Caudate nucleus (tissue), 63 donors: ENCODE measurements at places on chromosomes 1 and 21.

- no peak for DNase-seq
Observed at GRCh38 chr21:33461538-33462250, 18.1 kb downstream of the TMEM50B start.

- DNase-seq, result no peak
Observed at GRCh38 chr21:45634511-45635183, 8.9 kb upstream of the PCBP3 start.

DNA sequence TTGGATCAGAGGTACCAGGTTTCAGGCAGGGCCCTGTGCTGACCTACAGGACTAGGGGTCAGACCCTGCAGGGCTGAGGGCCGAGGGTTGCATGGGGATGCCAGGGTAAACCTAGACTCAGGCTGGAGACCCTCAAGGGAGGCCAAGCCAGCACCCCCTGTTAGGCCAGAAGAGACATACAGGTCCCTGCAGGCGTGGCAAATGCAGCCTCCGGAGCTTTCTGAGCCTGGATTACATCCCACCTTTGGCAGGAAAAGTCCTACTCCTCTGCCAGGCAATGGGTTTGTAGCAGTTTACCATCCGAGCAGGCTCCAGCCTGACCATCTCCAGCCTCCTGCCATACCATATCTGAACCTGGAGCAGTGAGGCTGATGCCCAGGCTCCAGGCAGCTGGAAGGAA, 425.3 kb downstream of the NPHP4 start:
- no peak for DNase-seq

DNA sequence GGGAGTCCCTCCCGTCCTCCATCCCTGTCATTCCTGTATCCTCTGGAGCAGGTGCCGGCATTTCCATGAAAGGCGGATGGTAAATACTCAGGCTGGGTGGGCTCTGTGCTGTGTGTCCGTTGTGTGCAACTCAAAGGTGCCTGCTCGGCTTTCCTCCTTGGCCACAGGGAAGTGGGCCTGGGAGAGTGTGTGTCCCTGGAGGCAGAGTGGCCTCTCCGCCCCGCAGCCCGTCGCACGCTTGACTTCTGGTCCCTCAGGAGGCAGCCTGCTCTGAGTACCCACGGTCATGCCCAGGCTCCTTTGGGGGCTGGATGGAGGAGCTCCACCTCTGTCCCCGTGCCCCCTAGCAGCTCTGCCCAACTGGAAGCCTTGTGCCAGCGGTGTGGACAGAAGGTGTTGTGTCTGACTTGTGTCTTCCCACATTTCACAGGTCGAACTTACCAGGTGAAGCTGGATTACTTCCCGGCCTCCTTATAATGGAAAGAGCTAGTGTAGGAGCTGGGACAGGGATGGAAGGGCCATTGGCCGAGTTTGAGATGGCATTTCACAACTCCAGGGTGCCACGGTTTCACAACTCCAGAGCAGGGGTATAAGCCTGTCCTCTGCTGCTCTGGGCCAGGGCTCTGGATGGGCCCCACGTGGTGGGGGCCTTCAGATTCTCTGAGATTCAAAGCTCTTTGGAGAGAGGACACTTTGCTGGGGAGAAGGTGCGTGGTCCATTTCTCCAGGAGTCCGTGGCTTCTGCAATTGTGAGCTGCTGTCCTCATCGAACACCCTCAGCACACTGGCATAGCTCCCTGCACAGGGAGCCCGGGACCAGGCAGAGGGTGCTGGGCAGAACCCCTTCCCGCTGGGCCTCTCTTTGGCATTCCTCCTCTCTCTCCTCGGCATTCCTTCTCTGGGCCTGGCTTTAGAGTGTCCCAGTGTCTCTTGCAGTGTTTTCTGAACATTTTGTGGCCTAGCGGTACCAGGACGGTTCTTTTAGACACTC, 152.7 kb upstream of the COL6A1 start:
- DNase-seq, result no peak

DNA sequence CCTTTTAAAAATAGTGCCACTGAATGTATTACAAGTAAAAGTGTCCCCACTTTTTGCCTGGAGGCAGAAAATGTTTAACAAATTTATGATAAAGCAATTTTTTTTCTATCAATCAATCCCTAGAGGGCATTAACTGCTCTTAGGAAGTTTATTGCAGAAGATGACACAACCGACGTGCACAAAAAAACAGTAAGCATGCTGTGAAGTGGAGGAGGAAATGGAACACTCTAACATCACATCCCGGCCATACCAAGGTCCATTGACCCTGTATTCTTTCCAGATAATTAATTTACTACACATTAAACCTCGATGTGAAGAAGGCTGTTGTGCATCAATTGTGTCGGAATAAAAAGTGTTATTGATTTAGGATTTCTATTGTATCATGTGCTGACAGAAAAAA, 264.9 kb upstream of the NR5A2 start:
- no peak for DNase-seq

GRCh38 chr1:60436186-60436585, 362.6 kb upstream of the C1orf87 start:
- DNase-seq, result no peak

GRCh38 chr1:243851257-243851756, 1.3 kb upstream of the AKT3 start:
- no peak for DNase-seq

DNA sequence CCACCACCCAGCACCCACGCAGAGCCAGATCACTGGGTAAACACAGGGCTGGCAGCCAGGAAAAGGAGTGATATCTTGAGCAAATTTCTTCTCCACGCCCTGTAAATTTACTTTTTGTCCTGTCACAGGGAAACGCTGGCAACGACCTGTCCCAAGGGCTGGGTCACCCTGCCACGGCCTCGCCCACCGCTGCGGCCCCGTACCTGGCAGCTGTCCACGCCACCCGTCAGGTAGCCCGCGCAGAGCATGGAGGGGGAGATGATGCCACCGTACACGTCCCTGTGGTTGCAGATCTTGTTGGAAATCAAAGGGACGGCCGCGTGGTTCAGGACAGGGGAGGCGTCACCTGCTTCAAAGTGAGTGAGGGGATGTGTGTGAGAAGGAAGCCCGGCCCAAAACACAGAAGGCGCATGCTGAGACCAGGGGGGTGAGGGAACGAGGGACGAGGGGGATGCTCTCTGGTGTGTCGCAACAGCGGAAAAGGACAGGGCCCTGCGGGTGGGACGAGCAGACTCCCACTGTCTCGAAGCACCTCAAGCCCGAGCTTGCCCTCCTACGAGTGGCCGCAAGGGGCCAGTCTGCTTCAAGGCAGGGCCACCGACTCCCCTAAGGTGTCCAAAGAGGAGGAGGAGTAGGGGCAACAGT, 10.1 kb upstream of the TFF1 start:
- no peak for DNase-seq

- DNase-seq, result no peak
Observed at GRCh38 chr1:162233066-162233465, 143.6 kb downstream of the SPATA46 start.

- DNase-seq, result no peak
Observed at GRCh38 chr1:30250338-30250983, 472.9 kb downstream of the MATN1 start.

DNA sequence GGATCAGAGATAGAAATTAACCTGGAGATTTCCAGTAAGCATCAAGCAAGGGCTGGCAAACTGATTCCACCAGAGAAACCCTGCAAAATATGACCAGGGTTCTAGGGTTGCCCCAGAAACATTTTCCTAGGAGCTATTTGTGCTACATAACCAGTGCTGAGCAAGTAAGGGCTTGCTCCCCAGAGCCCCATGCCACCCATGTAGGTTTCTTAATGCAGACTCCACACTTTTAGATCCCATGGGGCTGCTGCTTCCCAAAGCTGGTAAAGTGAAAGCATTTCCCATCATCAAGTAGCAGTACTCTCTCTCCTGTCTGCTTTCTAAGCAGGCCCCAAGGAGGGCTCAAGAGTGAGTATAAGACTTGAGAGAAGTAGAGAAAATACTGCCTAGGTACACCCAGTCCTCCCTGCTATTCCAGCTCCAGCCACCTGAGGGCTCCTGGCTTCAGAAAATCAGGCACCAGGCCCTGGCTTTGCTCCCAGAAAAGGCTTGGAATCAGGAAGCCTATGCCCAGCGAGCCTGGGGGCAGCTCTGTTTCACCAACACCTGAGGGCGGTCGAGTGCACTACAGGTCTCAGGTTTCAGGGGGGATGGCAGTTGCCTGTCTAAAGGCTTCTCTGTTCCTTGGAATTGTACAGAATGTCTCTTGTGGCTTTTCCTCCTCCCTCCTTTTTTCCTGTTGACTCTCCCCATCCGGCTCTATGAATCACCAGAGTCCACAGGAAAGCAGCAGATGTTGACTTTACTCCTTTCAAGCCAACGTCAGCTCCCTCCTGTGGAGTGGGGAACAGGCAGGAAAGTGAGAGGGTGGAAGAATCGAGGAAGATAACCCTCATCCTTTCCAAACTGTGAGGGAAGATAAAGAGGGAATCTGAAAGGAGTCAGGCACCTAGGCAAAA, 6.2 kb upstream of the ANKRD35 start:
- peak; percentile 78 for DNase-seq

GRCh38 chr1:167294528-167294927, 73.8 kb downstream of the POU2F1 start:
- no peak for DNase-seq

DNA sequence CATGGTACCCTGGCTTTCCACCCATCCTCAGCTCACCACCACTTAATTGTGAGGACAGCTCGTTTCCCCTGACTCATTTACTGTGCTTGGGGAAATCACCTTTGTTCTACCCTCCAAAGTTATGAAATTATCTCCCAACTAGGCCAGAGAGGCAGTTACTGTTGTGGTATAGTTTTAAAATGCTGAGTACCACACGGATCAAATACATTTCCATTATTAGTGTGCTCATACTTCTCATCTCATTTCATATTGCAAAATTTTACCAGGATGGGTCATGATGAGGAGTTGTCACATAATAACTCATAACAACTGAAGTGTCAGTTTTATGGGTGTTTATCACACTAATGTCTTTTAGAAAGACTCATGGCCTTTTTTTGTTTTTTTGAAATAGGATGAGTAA, 9.2 kb upstream of the OR2B11 start:
- DNase-seq, result no peak

DNA sequence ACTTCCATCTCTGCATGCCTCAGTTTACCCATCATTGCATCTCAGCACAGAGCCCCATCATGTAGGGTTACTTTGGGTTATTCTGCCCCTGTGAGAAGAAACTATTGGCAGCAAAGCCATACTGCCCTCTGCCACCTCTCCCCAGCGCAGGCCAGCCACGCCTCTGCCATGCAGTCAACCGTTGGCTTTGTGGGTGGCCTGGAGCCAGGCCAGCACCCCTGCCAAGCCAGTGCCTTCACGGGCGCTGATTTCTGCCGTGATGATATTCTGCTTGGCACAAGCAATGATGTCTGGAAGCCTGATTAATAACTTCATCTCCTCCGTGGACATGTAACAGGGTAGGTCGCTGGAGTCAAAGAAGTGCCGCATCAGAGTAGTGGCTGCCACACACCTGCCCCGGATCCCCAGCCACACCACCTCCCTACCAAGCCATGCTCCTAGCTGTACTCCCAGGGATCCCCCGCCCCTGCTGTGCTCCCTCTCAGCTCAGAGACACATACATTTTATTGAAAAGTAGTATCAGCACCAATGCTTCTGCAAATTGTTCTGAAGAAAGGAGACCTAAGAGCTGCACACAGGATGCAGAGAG, 15.0 kb upstream of the CEP85 start:
- DNase-seq, result no peak

DNA sequence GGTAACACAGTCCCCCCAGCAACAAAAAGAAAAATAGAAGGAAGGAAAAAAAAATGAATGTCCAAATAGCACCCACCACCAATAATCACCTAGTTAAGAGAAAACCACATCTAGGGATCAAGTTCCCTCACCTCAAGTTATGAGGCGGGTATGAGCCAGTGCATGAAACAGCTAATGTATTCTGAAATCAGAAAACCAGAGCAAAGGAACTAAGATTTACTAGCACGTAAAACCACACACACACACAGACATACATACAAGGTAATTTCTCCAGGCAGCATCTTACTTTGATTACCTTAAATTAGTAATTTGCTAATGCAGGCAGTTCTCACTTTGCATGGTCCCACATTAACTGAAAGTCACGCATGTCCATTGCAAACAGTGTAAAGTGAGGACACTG, 109.8 kb downstream of the HLCS start:
- no peak for DNase-seq

GRCh38 chr1:107058245-107059032, 2.0 kb downstream of the PRMT6 start:
- no peak for DNase-seq
